Globus pallidus (tissue), 1 donor: ENCODE measurements at places on chromosomes 13 and 19.

DNA sequence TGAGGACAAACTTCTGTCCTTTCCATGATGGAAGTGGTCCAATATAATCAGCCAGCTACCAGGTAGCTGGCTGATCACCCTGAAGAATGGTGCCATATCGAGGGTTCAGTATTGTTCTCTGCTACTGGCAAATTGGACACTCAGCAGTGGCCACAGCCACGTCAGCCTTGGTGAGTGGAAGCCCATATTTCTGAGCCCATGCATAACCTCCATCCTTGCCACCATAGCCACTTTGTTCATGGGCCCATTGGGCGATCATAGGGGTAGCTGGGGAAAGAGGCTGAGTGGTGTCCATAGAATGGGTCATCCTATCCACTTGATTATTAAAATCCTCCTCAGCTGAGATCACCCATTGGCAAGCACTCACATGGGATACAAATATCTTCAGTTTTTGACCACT lies 565.8 kb downstream of the IRS2 start:
- no peak for DNase-seq

DNA sequence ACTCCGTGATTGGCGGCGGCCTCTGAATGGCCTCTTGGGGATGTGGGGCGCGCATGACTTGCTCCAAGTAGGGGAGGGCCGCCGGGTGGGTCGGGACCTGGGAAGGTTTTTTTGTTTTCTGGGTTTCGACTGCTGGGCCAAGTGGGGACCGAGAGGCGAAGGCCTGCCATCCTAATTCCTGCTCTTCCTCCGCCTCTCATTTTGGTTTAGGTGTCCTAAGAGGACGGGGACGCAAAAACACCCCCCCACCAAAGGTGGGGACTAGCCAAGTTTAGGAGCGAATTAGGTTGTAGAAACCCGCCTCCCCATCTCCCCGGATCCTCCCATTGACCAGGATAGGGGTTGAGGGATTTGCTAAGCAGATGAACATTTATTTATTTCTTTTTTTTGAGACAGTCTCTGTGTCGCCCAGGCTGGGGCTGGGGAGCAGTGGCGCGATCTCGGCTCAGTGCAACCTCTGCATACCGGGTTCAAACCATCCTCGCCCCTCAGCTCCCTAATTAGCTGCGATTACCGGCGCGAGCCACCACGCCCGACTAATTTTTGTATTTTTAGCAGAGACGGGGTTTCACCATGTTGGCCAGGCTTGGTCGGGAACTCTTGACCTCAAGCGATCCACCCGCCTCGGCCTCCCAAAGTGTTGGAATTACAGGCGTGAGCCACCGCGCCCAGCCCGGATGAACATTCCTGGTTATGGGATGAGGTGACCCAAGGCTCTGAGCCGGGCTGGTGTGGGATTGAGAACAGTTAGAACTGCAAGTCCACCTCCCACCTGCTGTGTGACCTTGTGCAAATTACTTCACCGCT lies 838 bp downstream of the PPP2R1A start:
- no peak for DNase-seq

GRCh38 chr13:41213316-41213715 lies 18.9 kb upstream of the KBTBD7 start:
- DNase-seq, result no peak

GRCh38 chr13:113955235-113955634 lies 18.6 kb downstream of the C13orf46 start:
- DNase-seq, result no peak

DNA sequence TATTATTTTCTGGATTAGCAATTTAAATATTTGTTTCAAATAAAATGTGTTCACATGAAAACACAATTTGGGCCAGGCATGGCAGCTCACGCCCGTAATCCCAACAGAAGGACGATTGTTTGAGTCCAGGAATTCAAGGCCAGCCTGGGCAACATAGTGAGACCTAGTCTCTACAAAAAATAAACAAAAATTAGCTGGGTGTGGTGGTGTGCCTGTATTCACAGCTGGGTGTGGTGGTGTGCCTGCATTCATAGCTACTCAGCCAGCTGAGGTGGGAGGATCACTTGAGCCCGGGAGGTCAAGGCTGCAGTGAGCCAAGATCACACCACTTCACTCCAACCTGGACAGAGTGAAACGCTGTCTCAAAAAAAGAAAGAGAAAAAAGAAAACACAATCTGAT lies 46.4 kb downstream of the KPNA3 start:
- no peak for DNase-seq

DNA sequence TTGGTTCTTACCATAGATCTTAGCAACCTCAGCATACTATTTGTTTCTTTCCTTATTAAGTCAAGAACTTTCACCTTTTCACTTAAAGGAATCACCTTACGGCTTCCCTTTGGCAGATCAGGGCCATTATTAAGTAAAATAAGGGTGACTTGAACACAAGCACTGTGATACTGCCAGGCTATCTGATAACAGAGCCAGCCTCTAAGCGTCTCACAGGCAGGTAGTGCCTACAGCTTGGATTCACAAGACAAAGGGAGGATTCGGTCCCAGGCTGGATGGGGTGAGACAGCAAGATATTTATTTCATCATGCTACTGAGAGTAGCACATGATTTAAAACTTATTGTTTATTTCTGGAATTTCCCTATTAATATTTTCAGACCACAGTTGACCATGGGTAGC lies 218.6 kb downstream of the FOXO1 start:
- no peak for DNase-seq
